ENCODE measurements at places on chromosomes 6 and 20.

DNA sequence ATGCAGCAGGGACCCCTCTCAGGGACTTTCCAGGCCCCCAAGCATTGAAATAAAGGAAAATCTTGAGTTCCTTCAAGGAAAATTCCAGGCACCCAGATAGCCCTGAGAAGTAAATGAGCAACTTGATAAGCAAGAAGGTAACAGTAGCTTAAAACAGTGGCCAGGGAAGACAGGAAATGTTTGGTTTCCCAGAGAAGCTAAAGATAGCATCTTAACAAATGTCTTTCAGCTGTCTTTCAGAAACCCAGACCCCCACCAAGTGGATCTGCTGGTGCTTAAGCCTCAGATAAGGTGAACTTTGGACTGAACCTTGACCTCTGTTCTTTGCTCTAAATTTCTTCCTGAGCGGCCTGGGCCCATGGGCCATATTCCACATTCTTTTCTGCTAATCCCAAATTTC is 117.8 kb upstream of the CST7 start:
- DNase-seq: no peak

GRCh38 chr6:161133963-161134362 is 139.9 kb downstream of the AGPAT4 start:
- no peak for DNase-seq

DNA sequence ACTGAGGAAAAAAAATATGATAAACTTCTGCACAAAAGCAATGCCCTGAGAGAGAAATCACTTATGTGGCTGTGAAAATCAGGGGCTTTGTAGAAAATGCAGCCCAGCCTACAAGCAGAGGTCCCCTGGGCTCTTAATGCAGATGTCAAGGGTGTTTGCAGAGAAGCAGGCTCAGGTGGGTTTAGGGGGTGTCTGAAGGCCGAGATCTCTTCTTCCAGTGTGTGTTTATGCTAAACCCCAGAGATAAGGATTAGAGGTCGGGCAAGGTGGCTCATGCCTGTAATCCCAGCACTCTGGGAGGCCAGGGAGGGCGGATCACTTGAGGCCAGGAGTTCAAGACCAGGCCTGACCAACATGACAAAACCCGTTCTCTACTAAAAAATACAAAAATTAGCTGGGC is 78.5 kb downstream of the TMEM242 start:
- no peak for DNase-seq

GRCh38 chr20:50674138-50674825 is 17.1 kb downstream of the RIPOR3 start:
- no peak for DNase-seq

GRCh38 chr20:37947943-37948342 is 45.0 kb downstream of the VSTM2L start:
- DNase-seq: no peak

DNA sequence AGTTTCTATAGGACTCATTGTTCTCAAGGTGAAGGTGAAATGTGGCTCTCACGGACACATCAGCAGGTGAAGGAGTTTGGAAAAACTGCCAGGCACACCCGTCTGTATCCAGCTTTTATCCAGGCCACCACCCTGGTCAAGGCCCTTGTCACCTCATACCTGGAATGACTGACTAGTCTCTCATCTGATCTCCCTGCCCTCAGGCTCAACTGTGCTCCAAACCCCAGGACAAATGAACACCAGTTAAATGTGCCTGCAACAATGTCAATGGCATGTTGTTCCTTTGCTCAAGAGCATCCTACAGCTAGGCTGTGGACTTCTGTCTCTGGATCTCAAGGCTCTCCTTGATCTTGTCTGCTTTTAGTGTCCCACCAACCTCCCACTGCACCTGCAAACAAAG is 47.6 kb upstream of the DSP start:
- no peak for DNase-seq

DNA sequence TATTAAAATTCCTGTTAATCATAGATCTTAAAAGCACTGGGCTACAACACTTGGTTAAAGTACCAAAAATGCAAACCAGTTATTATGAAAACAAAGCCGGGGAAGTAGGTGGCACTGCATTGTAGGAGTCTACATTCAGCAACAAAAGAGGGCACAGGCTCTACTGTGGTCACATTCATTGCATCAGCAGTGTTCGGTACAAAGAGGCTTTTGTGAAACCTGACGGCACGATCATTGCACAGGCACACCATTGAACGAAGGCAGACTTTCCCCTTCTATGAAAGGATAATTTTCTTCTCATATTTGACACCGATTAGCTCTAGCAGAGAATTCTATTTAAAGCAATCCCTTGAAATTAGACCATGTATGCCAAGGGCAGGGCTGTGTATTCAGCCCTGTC is 44.6 kb upstream of the AGPAT4 start:
- DNase-seq: no peak

DNA sequence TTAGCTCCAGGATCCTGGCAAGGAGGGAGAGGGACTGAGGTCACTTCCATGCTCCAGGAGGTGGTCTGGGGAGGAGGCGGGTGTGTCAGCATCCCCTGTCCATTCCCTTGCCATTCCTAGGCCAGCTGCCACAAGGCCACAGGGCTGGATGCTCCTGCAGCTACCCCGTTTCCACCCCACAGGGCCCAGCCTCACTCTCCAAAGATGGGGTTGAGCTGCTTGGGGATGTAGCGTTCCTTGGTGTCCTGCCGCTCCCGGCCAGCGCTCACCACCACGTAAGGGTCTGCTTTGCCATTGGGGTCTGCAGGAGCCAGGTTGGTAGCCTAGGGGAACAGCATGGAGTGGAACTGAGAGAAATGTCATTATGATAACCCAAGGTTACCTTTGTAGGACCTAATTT is 23.0 kb downstream of the ERGIC3 start:
- DNase-seq: no peak

DNA sequence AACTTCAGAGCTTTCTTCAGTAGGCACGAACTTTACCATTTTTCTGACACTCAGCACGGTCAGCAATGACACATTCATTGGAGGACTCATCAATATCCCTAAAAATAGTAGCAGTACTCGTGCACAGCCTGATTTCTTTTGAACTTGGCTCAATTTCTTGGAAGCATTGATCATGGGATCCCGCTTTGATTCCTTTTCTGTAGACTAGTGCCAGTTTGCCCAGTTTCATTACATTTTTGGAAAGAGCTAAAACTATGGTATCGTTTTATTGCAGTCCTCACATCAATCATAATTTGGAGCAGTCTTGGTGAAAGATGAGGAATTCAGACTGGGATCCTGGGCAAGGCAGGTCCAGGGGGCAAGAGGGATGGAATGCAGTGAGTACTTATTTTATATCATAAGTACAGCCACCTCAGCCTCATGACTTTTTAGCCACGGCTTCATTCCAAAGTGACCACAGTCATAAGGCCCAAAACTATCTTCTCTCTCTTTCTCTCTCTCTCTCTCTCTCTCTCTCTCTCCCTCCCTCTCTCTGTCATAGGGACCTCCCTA is 170.9 kb upstream of the AKAP12 start:
- DNase-seq: peak; percentile 71

DNA sequence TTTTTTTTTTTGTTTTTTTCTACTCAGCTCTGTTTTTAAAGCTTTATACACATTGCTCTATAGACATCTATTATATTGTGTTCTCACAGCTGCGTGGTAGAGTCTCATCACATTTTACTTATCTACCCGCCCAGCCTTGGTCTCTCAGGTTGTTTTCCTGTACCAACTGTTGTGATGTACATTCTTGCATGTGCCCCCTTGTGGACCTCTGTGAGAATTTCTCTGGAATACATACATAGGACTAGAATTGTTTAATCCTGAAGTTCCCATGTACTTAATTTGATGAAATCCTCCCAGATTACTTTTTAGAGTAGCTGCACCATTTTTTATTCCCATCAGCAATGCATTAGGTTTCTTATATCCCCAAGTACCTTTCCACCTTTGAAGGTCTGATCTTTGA is 40.4 kb upstream of the TINAG start:
- peak; percentile 64 for DNase-seq

DNA sequence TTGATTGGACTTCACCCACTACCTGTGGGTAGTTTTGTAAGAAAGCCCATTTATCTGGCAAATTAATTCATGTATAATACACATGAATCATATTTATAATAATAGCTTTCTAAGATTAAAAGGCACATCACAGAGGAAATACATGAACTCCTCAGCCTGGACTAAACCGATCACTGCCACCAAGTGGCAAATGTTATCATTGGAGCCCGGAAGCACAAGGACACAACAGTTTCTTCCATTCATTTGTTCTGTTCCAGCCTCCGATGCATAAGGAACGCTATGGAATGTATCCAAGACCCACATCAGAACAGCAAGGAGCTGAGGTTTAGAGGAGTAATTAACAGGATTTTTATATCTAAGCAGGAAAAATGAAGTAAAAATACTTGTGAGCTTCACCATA is 13.9 kb upstream of the IPCEF1 start:
- peak; percentile 48 for DNase-seq

- DNase-seq: no peak
These were observed 50.5 kb downstream of the SAMD5 start for GRCh38 chr6:147559006-147559405.

- DNase-seq: no peak
These were observed 104.9 kb upstream of the CEP162 start for GRCh38 chr6:84332139-84333034.

DNA sequence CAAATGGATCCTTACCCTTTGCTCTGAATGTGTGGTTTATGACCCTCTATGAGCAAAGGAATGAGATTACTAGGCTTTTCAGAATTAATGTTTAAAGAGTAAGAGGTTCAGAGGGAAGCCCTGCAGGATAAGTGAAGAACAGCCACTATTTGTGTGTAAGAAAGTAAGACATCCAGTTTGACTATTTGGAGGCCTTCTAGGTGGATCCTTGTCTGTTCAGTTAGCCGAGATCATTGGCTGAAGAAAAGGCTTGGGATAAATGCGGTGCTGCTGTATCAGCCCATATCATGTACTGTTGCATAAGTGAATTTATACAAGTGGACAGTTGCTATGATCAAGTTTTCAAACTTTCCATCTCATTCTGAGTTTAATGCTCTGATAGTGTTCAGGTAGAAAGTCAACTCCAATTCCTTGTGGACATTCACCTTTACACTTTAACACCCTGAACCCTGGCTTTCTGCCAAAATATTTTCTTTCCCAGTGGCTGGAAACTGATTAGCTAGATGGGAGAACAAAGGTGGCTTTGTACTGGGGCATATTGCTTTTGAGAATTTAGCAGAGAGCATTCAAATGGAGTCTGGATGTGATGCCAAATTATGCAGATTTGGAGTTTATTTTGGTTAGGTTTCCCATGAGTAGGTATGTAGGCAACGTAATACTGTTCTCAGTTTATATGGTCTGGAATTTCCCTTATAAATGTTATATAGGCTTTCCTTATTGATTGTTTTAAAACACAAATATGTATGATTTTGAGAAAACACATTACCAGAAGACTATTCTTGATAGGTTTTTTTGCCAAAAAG is 15.0 kb downstream of the PARD6B start:
- no peak for DNase-seq

- no peak for DNase-seq
These were observed 10.4 kb downstream of the GCNT2 start for GRCh38 chr6:10531503-10531902.

- DNase-seq: peak; percentile 18
These were observed 85.2 kb upstream of the PHACTR3 start for GRCh38 chr20:59518881-59519706.

DNA sequence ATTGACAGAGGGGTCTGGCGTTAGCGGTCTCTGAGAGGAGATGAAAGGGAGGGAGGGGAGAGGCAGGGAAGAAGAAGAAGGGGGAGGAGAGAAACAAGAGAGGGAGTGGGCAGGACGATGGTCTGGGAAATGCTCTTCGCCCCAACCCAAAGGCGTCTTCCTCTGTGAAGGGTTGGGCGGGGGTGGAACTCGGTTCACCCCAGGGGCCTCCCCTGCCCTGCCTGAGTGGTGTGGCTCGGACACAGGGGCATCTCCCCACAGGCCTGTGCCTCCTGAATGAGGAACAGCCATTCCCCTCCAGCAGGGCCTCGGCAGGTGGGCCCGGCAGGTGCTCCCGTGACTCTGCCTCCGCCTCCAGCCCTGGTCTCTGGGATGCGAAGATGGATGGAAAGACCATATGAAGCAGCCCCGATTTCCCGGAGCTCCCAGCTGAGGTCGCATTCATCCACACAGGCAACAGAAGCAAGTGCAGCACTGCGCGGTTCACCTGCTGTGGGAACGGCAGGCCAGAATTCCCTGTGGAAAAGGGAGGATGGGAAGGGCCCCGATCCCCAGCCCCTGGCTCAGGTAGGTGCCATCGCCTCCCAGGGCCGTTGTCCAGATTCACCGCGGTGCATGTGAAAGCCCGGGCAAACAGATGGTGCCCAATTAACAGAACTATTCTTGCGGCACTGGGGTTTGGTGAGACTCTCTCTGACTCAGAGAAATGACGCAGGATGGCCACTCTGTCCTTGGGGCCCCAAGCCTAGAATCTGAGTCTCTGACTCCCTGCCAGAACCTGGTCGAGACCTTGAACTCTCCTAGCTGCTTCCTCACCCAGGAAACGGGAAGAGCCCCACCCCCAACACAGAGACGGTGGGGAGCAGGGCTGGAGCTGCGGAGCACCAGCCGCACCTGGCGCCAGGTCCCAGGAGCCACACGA is 29.4 kb upstream of the RPS6KA2 start:
- no peak for DNase-seq

DNA sequence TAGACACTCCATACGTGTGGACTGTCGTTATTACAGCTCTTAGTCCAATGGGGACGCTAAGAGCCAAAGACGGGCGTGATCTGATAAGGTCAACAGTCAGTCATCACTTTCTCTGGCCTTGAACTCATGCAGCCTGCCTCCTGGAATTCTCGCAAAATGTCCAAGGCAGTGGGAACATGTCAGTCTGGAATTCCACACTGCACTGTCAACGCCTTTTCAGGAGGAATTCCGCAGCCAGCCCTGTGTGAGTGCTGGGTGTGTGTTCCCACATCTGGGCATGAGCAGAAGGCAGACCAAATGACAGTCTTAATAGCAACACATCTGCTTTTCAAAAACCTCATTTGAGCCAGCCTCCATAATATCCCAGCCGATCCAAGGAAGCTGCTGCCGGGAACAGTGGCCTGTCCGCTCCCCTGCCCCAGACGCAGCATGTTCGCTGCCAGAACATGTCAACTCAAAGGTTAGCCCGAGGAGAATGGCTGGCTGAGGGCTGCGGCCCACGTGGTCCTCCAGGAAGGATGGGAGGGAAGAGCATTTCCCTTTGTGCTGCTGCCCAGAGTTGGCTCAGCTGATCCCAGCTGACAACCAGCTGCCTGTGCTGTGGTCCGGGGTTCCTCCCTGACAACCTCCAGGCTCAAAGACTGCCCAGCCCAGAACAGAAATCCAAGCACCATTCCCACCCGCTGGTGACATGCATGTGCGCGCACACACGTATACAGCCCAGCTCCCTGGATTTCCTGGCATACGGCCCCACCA is 103.1 kb downstream of the SULF2 start:
- peak; percentile 20 for DNase-seq

DNA sequence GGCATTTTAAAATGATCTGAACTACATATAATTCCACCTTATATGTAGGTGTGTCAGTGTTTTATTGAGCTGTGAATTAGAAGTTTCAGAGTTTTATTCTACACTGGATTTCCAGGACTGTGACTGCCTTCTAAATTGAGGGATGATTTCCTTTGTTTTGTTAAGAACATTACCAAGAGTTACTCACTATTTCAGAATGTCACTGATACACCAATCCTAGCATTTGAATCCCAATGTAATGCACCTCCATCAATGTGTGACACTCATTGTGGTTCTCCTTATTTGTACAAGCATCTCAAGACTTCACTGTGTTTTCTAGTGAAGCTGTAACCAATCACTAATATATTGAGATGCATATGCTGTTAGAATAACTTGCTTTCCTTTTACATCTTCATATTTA is 86.8 kb downstream of the PLCB1 start:
- no peak for DNase-seq

GRCh38 chr20:44976698-44977097 is 10.4 kb downstream of the STK4 start:
- DNase-seq: no peak

GRCh38 chr6:31204751-31205145 is 34.3 kb upstream of the POU5F1 start:
- no peak for DNase-seq
